NCI-H524 treated with DMSO at 0.1 percent for 48 hours (cell line): ENCODE measurements at places on chromosomes 11 and 22.

GRCh38 chr11:125626288-125626950 lies 1.5 kb downstream of the CHEK1 start:
- peak; percentile 58 for DNase-seq

GRCh38 chr22:43092085-43092484 lies 2.9 kb upstream of the TTLL1 start:
- DNase-seq, result no peak

DNA sequence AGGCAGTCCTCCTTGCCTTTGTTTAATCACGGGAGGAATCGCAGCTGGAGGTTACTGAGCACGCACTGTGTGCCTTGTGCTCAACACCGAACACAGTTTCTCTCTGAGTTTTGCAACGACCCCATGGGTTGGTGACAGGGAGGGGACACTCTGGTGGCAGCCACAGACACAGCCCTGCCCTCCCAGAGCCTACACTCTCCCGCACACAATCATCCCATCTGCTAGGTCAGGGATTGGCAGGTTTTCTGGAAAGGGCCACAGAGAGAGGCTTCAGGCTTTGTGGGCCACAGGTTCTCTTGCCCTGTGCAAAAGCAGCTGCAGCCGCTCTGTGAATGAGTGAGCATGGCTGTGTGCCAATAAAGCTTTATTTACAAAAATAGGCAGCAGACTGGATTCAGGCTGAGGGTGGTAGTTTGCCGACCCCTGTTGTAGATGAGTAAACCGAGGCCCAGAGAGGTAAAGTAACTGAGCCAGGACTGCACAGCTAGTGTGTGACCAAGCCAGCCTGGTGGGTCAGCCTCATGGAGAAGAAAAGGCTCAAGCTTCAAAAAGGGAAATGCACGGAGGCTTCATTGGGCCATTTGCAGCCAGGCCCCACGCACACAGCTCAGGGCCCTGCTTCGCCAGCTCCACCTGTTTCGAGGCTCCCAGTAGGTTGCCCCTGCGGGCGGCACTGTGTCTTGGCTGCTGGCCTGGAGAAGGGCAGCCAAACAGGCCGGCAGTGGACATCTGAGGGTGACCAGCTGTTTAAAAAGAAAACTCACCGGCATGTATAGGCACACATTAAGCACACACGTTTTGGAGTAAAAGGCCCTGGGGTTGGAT lies 16.3 kb downstream of the LTO1 start:
- DNase-seq, result no peak

GRCh38 chr22:31340360-31340759 lies 5.8 kb downstream of the PATZ1 start:
- no peak for DNase-seq

DNA sequence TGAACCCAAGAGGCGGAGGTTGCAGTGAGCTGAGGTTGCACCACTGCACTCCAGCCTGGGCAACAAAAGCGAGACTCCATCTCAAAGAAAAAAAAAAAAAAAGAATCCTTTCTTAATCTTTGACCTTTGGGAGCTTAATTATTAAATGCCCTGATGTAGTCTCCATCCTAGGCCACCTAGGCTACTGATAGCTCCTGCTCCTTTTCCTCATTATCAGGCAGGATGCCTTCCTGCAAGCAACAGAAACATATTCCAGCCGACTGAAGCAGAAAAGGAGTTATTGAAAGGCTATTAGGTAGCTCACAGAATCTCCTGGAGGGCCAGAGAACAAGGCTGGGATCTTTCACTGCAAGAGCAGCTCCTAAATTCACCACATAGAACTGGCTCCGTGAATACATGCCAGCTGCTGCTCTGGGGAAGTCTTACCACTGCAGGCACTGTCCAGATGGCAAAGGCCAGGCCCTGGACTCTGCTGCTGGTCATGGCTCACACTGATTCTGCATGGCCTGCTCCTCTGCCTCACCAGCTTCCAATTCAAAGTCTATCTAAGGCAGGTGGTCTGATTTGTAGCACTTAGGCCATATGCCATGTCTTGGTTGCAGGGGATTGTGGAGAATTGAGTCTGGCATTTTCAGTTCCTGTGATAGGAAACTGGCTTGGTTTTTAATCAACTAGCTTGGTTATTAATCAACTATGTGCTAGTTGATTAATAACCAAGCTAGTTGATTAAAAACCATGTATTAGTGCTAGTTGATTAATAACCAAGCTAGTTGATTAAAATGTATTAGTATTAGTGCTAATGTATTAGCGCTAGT lies 26.0 kb upstream of the POLD3 start:
- peak; percentile 9 for DNase-seq

DNA sequence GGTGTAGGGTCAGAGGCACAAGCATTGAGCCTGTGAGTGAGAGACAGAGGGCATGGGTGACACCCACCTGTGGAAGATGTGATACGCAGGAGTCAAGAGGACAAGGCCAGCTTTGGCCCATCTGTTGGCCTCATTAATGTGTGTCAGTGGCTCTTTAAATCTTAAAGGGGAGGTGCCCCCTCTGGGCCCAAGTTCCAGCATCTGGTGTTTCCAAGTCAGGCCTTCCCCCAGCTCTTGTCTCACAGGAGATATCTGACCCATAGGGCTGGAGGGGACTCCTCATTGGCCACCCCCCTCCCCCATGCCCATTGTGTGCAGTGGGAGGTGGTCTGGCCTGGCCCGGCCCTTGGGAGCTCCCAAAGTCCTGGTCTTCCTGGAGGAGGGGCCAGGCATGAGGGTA lies 8.9 kb downstream of the KCNK7 start:
- DNase-seq, result peak; percentile 52

- DNase-seq, result no peak
These were observed 702 bp upstream of the KCNJ4 start for GRCh38 chr22:38455530-38456271.

- DNase-seq, result no peak
These were observed 27.2 kb downstream of the FEZ1 start for GRCh38 chr11:125468852-125469251.

DNA sequence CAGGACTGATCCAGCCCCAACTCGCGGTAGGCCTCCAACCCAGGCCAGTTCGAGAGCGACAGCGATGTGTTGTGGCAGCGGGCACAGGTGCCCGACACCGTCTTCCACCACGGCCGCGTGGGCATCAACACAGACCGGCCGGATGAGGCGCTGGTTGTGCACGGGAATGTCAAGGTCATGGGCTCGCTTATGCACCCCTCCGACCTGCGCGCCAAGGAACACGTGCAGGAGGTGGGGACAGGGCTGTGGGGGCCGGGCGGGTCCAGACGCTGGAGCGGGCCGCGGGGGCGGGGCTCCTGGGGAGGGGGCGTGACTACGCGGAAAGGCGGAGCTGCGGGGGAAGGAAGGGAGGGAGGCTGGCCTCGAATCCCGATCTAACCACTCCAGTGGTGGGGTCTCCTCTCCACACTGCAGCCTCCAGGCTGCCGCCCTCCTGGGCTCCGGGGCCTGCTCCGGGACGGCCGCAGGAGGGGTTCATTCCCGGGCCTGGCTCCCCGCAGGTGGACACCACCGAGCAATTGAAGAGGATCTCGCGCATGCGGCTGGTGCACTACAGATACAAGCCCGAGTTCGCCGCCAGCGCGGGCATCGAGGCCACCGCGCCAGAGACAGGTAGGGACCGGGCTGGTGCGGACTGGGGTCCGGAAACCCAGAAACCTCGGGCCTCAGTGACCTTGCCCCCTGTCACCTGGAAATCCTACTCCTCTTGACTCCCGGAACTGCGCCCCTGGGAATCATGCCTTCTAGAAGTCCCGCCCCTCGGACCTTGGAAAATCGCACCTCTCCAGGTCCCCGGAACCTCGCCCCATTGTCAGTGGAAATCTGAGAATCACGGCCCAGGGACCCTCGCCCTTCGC lies 14.9 kb downstream of the TMEM258 start:
- DNase-seq, result no peak

DNA sequence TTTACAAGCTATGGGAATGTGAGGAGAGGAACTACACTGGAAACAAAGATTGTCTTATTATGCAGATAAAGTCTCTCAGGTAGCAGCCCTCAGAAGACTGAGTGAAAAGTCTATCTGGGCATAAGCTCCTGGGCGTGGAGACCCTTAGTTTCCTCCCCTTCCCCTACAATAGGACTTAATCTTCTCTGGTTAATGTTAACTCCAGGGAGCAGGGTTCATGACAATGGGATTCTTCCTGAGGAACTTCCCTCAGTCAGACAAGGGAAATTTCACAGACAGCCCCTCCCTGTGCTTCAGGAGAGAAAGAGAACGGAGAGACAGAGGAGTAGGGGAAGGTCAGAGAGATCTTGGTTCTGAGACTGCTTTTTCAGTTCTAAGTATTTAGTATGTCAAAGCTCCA lies 1428.6 kb downstream of the LRRC4C start:
- no peak for DNase-seq

DNA sequence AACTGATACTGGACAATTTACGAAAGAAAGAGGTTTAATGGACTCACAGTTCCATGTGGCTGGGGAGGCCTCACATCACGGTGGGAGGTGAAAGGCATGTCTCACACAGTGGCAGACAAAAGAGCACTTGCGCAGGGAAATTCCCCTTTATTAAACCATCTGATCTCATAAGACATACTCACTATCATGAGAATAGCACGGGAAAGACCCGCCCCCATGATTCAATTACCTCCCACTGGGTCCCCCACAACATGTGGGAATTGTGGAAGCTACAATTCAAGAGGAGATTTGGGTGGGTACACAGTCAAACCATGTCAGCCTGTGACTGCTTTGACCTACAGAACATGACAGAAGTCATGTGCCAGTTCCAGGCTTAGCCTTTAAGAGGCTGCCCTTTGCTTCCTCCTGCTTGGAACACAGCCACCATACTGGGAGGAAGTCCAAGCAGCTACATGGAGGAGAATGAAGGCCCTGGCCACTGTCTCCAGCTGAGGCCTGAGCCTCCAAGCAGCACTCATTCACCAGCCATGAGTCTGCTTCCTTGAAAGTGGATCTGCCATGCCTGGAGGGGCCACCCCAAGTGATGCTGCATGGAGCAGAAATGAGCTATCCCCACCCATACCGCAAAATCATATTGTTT lies 10.9 kb upstream of the GAL start:
- DNase-seq, result no peak

DNA sequence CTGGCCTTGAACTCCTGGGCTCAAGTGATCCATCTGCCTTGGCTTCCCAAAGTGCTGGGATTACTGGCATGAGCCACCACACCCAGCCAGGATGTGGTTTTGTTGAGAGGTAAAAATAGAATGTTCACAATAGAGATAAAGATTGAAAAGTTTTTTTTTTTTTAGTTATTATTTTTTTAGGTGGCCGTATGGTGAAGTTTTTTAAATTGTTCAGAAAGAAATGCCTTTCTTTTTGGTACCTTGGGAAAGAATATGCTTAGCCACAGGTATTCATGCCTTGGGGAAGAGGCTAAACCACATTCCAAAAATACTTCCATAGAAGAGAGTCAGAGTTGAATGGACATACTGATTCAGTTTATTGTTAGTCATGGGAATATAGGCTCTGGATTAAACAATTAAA lies 143.4 kb downstream of the C11orf91 start:
- DNase-seq, result no peak

GRCh38 chr11:6228520-6228919 lies 5.9 kb downstream of the FHIP1B start:
- DNase-seq, result no peak

- DNase-seq, result no peak
These were observed 24.0 kb upstream of the MPPED1 start for GRCh38 chr22:43387815-43388214.

GRCh38 chr11:17164361-17165246 lies 43.2 kb downstream of the PIK3C2A start:
- no peak for DNase-seq

DNA sequence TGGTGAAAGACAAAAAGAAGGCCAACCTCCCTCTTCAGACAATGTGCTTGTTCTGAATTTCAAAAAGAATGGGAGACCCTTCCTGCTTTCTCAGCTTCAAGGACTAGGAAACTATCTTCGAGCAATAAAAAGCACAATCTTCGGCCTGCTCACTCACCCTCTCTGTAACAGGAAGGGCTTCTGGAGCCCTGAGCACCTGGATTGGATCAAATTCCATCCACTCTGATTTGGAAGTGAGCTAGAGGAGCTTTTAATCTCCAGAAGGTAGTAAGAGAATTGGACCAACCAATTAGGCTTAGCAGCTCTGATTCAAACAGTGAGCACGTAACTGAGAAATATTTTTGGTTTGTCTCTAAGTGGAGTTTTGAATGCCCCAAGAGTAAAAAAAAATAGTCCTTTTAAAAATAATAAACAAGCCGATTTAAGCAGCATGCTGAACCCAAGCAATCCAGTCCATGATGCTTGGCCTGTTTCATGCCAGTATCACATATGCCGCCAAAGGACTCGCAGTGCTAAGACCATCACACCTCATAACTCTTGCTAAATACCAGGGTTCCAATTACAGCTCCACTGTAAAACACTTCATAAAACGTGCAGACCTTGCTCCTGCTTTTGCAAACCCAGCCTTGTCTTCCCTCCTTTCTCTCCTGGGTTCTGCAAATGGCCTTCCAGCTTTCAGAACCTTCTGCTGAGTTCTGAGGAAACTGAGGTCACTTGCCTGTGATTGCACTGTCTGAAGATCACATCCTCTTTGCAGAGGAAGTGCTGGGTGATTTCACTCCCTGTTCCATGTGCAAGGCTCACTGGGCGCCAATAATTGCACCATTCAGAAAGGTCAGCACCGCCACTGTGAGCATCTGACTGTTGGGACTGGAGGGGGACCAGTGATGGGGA lies 74.4 kb downstream of the SLC1A2 start:
- DNase-seq, result no peak

- no peak for DNase-seq
These were observed 626 bp downstream of the TRIM22 start for GRCh38 chr11:5690216-5690615.

- DNase-seq, result no peak
These were observed 57.2 kb downstream of the PPFIBP2 start for GRCh38 chr11:7570938-7571521.

DNA sequence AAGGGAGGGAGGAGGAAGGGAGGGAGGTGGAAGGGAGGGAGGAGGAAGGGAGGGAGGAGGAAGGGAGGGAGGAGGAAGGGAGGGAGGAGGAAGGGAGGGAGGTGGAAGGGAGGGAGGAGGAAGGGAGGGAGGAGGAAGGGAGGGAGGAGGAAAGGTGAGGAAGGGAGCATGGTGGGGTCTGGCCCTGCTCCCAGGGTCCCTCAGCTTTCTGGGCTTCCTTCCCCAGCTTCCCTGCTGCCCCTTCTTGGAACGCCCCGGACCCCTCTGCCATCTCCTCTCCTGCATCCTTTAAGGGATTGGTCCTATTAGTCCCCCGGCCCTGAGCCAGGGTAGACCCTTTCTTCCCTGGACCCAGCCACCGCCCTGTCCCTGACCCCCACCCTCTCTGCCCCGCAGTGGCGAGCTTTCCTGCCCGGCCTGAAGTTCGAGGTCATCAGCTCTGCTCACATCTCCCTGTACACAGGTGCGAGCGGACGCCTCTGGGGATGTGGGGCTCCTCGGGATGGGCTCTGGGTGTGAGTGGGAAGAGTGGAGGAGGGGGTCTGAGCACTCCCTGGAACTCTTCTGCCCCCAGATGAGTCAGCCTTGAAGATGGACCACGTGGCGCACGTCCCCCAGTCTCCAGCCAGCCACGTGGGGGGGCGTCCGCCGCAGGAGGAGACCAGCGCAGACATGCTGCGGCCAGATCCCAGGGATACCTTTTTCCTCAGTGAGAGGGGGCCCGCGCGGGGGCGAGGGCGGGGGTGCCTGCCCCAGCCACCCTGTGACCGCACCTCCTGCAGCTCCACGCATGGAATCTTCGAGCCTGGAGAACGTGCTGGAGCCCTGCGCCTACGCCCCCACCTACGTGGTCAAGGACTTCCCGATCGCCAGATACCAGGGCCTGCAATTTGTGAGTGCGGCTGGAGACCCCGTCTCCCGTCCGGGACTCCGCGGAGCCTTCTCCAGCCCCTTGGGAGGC lies 6.0 kb downstream of the B4GALNT4 start:
- DNase-seq, result no peak

- DNase-seq, result no peak
These were observed 50.7 kb downstream of the IGLL1 start for GRCh38 chr22:23529166-23530103.
